ENCODE measurements at places on chromosomes 1 and 21.
A peak's percentile ranks its signal among the peaks of the same experiment; 100 is the strongest.

GRCh38 chr21:29909571-29909970, 30.2 kb downstream of the GRIK1 start:
- no peak for DNase-seq

GRCh38 chr1:85275701-85276214, 674 bp downstream of the BCL10 start:
- peak; percentile 36 for DNase-seq

DNA sequence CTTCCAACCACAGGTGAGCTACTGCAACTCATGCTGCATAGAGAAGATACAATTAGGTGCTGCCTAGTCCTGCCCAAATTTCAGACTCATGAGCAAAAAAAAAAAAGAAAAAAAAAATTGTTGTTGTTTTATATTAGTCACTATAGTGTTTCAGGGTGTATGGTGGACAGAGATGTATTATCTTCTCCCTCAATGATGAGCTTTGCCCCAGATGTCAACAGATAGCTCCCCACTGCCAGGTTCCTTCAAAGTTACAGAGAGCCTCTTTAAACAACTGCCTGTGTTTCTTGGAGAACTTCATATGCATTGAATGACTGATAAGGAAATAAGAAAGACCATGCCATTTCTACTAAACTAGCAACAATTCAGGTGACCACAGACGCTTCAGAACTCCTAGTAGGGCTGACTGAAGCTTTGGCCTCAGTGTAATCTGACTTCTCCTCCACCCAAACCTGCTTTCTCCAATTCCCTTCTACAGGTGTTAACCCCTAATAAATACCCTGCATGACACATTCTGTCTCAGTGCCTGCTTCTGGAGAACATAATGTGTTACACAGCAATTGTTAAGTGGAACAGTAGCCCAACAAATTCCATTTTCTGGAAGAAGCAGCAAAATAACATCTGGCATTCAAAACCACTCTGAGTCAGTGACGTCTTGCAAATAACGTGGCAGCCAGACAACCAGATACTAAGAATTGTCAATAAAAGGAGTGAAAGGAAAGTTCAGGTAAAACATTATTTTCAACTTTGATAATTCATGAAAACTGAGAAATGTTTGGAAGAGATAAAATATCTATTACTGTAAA, 147.7 kb downstream of the CDC42BPA start:
- no peak for DNase-seq

DNA sequence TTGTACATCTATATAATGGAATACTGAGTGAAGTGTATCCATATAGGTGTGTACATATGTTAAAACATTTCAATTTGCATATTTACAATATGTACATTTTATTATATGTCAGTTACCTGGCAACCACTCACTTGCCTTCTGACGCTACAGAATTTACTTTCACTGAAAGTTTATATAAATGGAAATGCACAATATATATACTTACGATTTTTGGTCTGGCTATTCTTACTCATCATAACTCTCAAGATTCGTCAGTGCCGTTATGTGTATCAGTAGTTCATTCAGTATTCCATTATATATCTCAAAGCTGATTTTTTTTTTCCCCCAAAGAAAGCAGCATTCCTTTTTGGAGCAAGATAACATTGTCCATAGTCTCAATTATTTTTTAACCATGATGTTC, 138.2 kb downstream of the PCBP3 start:
- no peak for DNase-seq

GRCh38 chr1:46547481-46548383, 3.7 kb downstream of the KNCN start:
- no peak for DNase-seq

DNA sequence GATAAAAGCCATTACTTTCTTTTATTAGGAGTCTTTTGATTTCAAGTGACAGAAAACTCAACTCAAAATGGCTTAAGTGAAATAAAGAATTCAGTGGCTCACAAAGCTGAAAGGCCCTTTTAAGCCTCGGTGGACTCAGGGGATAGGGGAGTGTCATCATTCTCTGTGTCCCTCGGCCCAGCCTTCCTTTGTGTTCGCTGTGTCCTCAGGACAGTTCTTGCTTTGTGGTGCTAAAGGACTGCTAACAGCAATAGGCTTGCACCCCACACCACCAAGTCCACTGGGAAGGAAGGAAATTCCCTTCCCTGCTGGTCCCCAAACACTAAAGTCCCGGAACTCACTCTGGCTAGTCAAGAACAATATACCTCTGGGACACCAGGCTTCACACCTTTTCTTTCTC, 129.2 kb downstream of the NTPCR start:
- no peak for DNase-seq

DNA sequence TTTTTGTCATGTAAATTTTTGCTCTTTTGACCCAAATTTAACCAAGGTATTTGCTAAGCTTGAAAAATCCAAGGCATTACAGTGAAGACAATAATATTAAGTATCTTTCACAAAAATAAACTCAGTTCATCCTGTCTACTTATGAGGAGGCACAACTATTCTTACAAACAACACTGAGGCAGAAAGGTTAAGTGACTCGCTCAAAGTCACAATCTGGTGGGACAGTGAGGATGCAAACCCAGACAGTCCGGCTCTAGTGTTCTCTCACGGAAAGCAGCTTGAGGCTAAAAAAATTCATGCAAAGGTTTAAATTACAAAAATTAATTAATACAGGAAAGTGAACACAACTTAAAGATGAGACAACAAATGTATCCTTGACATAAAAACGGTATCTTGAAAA, 125.3 kb downstream of the SIPA1L2 start:
- DNase-seq: no peak

Data from GM12864 (cell line).